ENCODE measurements at places on chromosomes 3 and 15.

GRCh38 chr3:102193255-102193654, 241.6 kb upstream of the ZPLD1 start:
- no peak for DNase-seq

- no peak for DNase-seq
Measured at GRCh38 chr3:105747060-105747541, 121.7 kb downstream of the CBLB start.

- no peak for DNase-seq
Measured at GRCh38 chr3:161443921-161444693, 52.5 kb upstream of the OTOL1 start.

- peak; percentile 32 for DNase-seq
Measured at GRCh38 chr3:20039765-20040547, at the start of gene KAT2B. Gene KAT2B, plus strand, starts transcription at chr3:20040446. Its CDS starts 32 bp downstream, at chr3:20040478.

DNA sequence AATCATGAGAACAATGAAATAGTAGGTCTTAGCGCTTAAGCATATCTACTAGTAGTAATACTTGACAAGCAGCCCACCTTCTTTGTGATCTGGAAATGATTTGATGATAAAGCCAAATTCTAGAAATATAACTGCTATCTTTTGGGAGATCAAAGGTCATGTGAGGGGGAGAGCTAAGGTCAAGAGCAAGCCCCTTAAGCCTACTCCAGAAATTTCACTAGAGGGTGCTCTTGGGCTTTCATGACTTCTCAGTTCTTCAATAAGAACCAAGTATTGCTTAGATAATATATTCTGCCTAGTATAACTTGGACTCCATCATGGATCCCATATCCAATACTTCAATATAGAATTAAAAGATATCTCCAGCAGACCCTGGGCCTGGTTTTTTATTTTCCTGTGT, 319.6 kb downstream of the ZBTB20 start:
- DNase-seq, result no peak

GRCh38 chr3:138389144-138389601, 40.8 kb downstream of the MRAS start:
- no peak for DNase-seq

DNA sequence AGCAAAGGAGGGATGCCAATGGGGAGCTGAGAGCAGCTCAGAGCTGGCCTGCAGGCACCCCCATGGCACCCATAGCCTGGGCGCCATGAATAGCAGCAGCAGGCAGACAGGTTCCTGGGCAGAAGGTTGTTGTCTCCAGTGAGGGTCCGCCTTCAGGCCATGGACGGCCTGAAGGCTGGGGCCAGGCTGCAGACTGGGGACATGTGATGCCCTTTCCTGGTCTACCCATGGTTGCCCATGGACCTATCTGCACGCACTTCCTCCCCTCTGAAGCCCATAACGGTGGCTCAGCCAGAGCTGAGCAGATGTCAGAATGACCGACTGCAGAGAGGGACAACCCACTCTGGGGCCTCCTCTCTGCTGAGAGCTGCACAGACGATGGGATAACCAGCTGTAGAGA, 256.8 kb downstream of the PLOD2 start:
- no peak for DNase-seq

Measured in cortex of kidney (tissue), 1 donor.